ENCODE measurements at places on chromosomes 4 and X.

- no peak for DNase-seq
Observed at GRCh38 chr4:78691971-78692821, 84.0 kb upstream of the BMP2K start.

DNA sequence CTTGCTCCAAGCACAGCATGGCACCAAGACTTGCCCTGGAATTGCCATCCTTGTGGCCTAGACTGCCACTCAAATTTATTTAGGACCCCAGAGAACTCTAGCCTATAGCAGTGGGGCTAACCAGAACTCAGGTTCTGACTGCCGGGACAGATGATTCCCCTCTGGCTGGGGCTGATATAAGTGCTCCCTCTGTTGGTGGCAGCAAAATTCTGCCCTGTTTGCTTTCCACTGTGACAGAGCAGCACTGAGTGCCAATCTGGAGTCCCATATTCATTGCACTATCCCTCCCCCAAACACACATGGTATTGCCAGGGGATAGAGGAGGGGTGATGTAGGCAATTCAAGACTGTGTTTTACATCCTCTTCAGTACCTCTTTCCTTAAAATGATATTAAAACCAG lies 1081.9 kb downstream of the FAT4 start:
- DNase-seq: no peak

- DNase-seq: no peak
Observed at GRCh38 chr4:154617820-154618317, 5.4 kb upstream of the FGG start.

DNA sequence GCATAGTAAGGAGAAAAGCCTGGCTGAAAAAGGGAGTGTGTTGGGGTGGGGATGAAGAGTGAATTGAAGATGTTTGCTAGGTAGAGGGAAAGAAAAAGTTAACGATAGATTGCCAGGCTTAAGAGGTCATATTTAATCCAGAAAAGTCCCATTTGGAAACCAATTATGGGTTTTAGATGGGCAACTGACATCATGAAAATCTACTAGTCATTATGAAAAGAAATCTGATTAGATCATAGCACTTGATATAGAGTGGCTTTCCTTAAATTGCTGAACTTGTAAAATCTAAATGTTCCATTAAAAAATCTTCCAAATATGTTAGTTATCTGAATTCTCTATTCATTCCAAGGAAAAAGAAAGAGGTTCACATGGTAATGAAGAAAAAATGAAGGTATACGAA lies 37.5 kb upstream of the IL21 start:
- no peak for DNase-seq

DNA sequence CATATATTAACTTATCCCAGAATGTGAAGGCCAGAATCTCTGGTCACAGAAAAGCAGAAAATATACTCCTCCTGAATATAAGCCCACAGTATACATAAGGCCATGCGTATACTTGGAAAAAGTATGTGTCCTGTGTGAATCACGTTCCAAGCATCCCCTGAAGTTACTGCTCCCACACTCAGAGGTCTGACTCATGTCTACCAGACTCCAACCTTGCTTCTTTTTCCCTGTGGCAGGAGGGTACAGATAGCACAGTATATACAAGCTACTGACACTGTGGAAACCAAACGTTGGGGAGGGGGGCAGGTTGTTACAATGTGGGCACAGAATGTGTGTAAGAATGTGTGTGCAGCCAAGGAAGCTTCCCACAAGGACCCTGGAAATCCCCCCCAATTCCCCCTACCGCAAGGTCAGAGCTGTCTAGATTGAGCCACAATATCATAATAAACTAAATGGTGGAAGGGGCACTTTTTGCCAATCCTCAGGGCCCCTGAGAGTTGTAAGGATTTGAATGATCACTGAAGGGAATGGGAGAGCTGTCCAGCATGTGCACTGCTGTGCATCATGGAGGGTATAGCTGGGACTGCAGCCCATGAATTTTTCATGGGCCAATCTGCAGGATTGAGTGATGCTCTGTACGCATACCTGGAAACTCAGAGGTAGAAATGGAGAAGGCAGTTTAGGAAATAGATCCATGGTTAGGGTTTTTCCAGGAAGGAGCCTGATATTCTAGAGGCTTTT lies 7.4 kb upstream of the RELL1 start:
- no peak for DNase-seq

DNA sequence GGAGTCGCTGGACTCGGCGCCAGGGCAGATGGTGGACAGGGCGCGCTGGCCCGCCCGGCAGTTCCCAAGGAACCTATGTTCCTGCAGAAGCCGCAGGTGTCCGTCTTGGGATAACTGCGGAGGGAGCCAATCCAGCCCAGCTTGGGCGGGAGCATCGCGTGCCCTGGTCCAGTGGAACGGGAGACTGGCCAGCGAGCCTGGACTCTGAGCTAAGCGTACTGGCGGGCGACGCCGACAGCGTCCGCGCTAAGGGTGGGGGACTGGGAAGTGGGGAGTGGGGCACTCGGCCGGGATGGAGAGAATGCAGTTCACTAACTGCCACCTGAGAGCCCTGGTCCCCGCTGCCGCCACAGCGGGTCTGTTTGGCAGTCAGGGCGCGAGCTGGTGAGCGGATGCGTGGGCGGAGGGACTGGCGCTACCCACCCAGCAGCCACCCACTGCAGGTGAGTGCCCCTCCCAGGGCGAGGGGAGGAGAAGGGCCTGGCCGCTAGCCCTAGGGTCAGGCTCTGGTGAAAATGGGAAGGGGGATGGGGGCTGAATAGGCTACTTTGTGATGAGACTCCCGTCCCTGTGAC lies 1.3 kb upstream of the MAMLD1 start:
- DNase-seq: no peak

DNA sequence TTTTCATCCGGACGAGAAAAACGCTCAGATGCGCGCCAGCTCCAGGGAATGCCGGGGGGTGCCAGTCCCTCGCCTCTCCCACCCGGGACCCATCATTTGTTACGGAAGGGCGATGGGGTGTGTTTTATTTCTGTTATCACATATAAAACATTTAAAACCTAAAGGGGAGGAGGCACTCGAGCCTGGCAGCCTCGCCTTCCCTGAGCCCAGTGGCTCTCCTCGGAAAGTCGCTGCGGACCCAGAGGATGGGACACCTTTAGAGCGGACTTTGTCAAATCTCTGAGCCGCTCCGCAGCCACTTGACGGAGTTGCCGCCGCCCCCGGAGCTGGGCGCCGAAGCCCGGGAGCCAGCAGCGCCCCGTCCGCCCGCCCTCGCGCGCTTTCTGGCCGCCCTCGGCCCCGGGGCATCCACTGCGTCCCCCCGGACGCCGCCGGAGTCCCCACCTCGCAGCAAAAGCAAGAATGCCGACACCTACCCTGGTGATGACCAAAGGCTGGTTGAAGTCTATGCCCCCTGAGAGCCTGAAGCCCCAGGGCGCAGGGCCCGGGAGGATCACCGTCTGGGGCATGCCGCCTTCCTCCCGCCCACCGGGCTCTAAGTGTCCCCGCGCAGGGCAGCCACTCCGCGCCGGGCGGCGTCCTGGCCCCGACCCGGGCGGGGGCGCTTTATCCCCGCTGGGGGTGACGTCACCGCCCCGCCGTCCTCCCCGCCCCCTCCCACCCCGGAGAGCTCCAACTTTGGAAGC lies at the start of gene PDLIM3:
TSS of gene PDLIM3 (minus strand) at position 642 of the 746 bp plus-strand sequence. CDS start at position 569, 73 bp downstream.
- peak; percentile 45 for DNase-seq

DNA sequence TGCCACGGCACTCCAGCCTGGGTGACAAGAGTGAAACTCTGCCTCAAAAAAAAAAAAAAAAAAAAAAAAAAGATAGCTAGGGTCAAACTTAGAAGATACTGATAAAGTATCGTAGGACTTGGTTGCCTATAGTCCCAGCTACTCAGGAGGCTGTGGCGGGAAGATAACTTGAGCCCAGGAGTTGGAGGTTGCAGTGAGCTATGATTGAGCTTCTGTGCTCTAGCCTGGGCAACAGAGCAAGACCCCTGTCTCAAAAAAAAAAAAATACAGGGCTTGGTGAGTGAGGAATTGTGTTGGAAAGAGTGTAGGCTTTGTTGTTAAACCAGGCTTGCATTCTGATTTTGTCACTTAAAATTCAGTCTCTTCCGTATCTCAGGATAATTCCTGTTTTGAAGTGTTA lies 6.2 kb downstream of the TAF1 start:
- DNase-seq: no peak

DNA sequence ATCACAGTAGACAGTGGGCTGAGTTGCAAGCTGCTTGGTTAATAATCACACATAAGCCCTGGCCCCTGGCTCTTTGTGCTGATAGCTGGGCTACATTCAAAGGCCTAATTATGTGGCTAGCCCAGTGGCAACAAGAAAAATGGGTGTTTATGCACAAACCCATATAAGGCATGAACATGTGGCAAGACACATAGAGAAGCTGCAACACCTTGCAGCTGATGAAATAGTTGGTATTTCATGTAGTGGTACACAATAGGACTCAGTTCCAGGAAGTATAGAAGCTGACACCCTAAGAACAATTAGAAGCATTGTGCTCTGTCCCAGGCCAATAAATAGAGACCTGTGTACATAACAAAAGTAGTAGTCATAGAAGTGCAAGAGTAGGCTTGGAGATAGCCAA lies 14.6 kb upstream of the ZNF630 start:
- no peak for DNase-seq

DNA sequence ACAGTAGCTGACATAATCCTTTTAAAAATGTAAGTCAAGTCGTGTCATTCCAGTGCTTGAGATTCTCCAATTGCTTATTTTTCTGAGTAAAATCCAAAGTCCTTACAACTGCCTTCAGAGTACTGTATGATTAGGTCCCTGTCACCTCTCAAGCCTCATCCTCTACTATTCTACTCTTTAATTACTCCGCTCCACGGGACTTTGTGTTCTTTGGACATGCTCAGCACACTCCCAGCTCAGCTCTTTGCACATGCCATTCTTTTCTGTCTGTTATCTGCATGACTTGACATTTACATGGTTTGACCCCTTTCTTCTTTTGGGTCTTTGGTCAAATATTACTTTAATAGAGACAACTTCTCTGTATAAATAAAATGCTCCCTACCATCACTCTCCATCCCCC lies 15.1 kb downstream of the FAM47E start:
- no peak for DNase-seq

DNA sequence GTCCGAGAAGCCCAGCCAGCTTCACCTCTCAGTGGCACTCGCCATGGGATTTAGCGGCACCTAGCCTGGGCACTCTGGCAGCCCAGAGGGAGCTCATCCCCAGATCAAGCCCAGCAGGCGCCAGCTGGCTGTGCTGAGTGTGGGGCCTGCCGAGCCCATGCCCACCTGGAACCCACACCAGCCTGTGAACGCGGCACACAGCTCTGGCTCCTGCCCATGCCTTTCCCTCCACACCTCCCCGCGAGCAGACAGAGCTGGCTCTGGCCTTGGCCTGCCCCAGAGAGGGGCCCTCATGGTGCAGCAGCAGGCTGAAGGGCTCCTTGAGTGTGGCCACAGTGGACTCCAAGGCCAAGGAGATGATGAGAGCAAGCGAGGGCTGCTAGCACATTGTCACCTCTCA lies 38.0 kb upstream of the AADAT start:
- no peak for DNase-seq

DNA sequence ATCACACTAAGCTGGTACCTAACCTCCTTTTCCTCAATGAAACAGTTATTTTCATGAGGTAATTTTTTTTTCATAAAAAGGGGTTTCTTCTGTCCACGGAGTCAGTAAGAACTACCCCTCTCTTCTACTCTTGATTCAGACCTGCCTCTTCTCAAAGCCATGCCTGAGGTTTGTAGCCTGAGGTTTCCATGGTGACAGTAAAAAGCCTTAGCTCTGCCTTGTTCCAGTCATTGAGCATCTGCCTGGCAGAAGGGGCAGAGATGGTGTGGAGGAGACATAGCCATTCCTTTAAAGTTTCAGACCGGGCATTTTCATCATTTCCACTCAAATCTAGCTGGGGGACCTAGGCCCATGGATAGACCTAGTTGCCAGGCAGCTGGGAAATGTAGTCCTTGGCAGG lies 135.5 kb downstream of the REPS2 start:
- no peak for DNase-seq
